ENCODE measurements at places on chromosomes 16 and 17.
A peak's percentile ranks its signal among the peaks of the same experiment; 100 is the strongest.

DNA sequence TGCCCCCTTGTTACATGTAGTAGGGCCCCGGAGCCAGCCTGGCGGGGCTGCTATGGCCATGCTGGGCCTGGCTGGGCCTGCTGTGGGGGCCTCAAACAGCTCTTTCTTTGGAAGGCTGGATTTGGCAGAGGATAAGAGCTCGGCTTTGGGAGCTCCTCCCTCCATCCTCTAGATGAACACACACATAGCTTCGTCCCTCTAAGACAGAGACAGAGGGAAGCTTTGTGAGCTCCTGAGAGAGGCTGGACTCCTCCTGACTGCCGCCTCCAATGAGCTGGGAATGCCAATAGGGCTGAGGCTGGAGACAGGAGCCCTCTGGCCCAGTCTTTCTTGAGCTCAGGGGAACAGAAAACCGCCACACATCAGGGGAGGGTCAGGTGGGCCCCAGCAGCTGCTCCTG is 37.3 kb upstream of the CDC42EP4 start:
- DNase-seq, result no peak

GRCh38 chr16:59514651-59515050 is 780.5 kb upstream of the GOT2 start:
- DNase-seq, result no peak

GRCh38 chr17:14489986-14490385 is 189.1 kb downstream of the HS3ST3B1 start:
- no peak for DNase-seq

DNA sequence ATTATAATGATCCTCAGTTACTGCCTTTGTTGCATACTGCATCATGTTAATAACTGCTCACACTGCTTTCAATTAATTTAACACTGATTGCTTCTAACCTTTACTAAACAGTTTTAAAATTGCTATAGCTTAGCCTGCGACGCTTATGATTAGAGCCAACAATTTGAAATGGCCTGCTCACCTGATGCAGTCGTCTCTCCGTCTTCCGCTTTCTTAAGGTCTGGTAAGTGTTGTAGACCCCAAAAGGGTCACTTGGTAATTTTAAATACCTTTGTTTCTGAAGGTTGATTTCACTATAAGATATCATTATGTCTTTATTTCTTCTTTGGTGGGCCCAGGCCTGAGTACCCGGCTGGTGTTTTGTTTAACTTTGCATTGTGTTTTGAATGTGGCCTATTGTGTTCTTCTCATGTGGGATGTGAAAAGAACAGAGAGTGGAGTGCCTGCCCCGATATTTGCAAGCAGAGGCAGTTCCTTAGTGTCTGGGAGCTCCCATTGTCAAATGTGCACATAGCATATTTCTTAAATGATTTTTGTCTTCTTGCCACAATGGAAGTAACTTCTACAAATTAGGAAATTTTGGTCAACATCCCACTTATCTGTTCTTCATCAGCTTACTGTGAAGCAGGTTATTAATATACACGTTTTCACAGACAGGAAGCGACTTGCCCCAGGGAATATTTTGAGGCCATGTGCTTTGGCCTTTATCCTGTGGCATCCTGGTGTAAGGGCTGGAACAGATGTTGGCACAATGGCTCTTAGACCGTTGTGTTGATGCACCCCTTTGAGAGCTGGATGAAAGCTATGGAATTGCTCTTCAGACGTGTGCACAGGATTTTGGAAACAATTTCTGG is 2.9 kb downstream of the PHKB start:
- DNase-seq, result no peak

- no peak for DNase-seq
These were observed 25.5 kb downstream of the ORC6 start for GRCh38 chr16:46714797-46715591.

- DNase-seq, result no peak
These were observed 30.9 kb upstream of the PLLP start for GRCh38 chr16:57315416-57315815.

DNA sequence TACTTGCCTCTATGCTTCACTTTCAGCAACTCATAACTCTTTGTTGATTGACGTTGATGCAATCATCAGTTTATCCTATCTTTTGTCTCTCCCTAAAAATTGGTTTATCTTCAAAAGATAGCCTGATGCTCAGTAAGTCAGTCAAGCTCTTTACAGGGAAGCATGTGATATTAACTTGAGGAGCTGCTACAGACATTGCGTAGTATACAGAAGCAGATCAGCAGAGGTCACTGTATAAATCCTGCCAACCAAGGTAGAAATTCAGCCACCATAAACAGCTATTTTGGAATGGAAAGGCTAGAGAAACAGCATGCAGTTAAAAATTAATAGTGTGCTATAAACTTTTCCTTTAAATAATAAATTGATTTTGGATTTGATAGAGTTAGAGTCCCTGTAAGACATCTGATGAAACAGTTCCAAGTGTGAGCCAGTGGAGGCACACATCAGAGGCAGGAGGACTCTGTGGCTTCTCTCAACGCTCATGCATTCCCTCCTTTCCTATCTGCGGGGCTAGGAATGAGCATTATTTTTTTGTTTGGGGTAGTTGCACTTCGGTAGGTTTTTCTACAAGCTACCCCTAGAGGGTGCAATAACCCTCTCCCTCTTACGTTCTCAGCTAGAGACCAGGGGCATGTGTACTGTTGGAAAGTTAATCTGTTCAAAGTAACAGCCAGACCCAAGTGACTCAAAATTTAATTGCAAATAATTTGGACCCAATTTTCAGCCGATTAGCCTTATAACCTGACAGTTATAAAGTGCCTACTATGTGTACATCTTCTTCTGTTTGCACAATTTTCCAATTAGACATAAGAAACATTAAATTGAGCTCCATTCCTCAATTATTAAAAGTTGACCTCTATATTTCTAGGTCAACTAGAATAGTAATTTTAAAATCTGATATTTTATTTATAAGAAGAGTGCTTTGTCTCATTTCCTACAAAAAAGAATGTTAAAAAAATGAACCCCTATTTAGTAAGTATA is 647.7 kb upstream of the SOX9 start:
- peak; percentile 62 for DNase-seq

DNA sequence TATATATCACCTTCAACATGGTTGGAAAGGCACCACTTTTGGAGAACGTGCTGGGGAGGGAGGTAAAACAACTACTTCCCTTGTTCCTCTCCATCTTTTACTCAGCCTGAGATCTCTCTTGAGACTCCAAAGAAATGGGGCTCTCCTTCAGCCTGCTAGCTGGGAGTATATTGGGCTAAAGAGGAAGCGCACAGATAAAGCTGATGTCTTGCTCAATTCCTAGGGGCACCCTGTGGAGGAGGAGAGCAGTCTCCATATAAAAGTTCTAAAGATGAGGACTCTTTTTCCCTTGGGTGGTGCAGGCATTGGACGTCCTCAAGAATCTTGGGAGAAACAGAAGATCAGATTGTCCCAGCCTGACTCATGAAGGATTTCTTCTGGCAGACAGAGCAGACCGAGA is 4.6 kb upstream of the ETV4 start:
- no peak for DNase-seq

DNA sequence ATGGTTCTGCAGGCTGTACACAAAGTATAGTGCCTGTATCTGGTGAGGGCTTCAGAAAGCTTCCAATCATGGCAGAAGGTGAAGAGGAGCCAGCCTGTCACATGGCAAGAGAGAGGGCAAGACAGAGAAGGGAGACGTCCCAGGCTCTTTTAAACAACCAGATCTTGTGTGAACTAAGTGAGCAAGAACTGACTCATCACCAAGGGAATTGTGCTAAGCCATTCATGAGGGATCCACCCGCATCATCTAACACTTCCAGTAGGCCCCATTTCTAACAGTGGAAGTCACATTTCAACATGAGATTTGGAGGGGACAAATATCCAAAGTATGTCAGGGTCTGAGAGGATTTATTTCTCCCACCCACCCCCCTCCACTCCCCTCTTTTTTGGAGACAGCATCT is 56.2 kb upstream of the ELAC2 start:
- no peak for DNase-seq

GRCh38 chr17:82065193-82065637 is 389 bp downstream of the DUS1L start:
- peak; percentile 44 for DNase-seq

GRCh38 chr17:13921841-13922776 is 147.2 kb upstream of the COX10 start:
- DNase-seq, result no peak

- no peak for DNase-seq
These were observed 52.0 kb upstream of the ZNF629 start for GRCh38 chr16:30838876-30839471.

DNA sequence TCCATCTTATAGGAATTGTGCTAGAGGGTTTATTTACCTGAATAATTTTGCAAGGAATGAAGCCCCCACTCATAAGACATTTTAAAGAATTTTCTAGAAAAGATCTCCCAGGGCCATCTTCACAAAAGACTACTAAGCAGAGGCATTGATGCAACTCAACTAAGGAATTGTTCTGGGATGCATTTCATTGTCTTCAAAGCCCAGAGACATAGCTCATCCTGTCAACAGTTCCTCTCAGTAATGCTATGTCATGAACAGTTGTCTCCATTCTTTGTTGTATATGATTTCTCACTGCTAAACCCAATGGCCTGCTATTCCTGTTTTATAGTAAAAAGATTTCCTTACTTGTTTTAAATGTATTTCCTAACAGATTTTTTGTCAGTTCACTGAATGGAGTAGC is 136.8 kb upstream of the RBL2 start:
- no peak for DNase-seq

DNA sequence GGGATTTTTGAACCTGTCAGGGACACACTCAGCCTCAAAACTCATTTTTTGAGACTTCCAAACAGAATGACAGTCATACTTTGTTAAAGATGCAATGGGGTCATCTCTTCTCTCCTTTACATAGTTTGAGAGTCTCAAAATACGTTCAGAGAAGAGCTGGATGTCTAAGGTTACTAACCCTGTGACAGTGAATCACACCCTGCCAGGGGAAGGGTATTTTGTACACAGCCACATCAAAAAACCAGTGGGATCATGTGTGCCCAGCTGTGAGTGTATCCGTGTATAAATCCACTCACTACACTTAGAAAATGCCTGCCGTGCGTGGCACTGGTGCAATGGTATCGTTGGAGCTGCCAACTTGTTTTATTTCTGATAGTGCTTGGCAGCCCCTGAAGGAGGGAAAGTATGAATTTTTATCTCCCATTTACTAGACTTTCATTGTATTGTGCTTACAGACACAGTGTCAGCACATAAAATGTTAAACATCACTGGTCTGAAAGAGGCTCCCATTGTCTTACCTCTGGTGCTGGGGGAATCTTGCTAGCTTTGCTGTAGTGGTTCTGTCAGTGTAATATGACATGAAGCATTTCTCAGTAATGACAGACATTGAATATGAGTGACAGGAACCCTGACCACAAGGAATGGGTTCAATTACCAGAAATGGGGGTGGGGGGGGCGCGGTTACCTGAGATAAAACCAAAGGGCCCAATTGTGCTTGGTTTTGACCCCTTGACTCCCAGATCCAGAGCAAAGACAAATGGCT is 256.3 kb downstream of the FTO start:
- no peak for DNase-seq

DNA sequence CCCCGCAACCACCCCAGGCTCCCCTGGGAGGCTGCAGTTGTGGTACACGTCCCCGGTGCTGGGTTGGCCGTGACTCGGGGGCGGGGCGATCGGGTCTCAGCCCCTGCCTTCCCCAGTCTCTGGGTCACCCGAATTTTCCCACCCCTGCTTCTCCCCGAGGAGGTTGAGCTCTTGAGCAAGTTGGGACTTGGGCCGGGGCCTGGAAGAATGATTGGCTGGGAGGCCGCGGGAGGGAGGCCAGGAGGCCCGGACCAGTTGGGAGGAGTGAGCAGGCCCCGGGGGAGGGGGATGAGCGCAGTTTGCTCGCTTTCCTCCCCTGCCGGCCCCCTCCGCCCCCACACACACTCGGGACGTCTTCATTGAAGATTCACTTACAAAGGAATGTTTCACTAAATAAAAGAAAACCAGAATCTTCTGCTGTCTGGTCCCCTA is 4.5 kb upstream of the HEXIM1 start:
- no peak for DNase-seq

- DNase-seq, result peak; percentile 72
These were observed 3.7 kb downstream of the TMC8 start for GRCh38 chr17:78133971-78134898.
